Stimulated activated CD4-positive, alpha-beta T cell treated with anti-CD3 and anti-CD28 coated beads, Interleukin-2, amount 100 ng/mL, for 24 hours (primary cell): ENCODE measurements at places on chromosomes 1 and 21.

DNA sequence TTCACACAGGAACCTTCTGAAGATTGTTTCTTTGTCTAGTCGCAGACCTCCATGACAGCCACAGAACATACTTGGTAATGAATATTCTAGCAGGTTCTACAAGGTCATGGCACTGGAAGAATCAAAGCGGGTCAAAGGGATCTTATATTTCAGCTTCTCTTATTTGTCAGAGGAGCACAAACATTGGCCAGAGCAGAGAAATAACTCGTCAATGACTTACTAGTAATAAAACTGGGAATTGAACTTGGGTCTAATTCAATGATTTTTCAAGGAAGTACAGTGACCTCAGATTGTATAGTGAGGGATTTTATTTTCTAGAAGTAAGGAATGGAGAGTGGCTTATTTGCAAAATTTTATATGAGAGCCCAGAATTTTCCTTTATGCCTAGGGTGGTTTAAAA is 290.8 kb upstream of the PLXNA2 start:
- no peak for DNase-seq

GRCh38 chr1:87046951-87047350 is 132.5 kb downstream of the HS2ST1 start:
- no peak for DNase-seq

DNA sequence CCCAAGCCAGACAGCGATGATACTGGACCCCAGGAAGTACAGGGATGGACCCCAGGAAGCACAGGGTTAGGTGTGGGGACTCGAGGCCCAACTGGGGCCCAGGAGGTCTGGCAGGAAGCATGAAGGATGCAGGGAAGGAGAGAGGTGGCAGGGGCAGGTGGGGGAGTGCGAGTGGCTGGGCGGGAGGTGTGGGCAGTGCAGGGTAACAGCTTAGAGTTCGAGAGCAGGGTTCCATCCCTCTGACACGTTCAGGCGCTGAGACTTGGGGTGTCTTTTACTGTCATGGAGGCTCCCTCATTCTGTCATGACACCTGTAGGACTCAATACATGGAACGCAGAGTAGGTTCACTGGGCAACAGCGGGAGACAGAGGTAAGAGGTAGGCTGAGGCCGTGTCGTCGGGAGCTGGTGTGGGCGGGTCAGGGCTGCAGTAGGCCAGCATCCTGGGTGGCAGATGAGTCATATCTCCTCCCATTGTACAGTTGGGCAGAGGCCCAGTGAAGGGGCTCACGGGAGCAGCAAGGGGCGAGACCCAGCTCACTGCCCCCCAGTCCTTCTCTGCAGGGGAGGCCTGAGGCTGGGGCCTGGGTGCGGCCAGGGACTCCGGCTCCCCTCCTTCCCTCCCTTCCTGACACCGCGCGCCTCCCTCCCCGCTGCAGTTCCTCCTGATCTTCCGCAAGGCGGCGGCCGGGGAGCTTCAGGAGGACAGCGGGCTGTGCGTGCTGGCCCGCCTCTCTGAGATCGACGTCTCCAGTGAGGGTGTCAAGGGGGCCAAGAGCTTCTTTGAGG is 11.6 kb upstream of the CTRC start:
- no peak for DNase-seq

DNA sequence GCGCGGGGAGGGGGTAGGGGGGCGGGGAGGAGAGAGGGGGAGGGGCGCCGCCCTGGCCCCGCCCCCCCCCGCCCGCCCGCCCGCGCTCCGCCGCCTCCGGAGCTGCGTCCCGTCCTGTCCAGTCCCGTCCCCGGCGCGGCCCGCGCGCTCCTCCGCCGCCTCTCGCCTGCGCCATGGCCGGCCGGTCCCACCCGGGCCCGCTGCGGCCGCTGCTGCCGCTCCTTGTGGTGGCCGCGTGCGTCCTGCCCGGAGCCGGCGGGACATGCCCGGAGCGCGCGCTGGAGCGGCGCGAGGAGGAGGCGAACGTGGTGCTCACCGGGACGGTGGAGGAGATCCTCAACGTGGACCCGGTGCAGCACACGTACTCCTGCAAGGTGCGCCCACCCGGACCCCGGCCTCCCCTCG is at the start of gene AGRN:
Gene AGRN (plus strand): TSS at position 121 of the 405 bp plus-strand sequence. CDS start 53 bp downstream, at position 174.
- no peak for DNase-seq

DNA sequence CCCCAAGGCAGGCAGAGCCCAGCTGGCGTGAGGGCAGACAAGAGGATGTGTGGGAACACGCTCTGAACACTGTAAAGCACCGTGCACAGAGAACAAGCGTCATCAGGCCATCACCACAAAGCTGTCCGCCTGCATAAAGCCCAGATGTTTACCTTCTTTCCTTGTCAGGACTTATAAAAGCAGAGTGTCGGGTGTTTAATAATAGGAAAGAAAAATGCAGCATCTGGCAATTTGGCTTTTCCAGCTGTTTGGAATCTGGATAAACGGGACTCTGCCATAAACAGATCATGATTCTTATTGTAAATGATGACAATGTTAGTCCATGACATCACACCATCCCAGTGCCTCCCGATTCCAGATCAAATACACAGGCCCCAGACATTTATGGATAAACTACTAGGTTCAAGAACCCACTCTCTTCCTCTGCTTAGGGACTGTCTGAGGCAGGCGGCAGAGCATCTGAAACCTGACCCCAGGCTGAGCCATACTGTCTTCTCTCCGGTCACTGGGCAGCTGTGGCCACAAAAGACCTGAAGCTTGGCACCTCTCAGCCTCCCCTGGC is 4.2 kb downstream of the GLIS1 start:
- no peak for DNase-seq

GRCh38 chr1:113456967-113457366 is 66.7 kb downstream of the MAGI3 start:
- no peak for DNase-seq

DNA sequence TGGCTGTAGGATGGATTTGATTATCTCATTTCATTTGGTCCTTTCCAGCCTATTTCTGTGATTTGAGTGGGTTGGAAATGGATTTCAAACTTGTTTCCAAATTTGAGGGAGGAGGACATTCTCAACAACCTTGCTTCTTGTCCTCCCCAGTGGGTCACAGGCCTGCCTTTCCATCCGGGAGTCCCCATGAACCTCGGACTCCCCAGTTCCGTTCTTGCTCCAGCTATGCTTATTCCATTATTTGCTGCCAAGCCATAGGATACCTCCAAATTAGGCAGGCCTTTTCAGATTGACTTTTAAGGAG is 97.8 kb downstream of the DUSP10 start:
- DNase-seq = no peak

GRCh38 chr1:12052008-12052573 is 11.0 kb upstream of the TNFRSF8 start:
- peak; percentile 51 for DNase-seq

- DNase-seq = no peak
Measured at GRCh38 chr1:18112611-18113010, 5.0 kb downstream of the IGSF21 start.

GRCh38 chr1:17533201-17533600 is 6.3 kb upstream of the ARHGEF10L start:
- DNase-seq = no peak

GRCh38 chr1:246518456-246519205 is 11.6 kb upstream of the SMYD3 start:
- DNase-seq = no peak

- DNase-seq = no peak
Measured at GRCh38 chr1:179155615-179156014, 73.7 kb downstream of the TOR3A start.

DNA sequence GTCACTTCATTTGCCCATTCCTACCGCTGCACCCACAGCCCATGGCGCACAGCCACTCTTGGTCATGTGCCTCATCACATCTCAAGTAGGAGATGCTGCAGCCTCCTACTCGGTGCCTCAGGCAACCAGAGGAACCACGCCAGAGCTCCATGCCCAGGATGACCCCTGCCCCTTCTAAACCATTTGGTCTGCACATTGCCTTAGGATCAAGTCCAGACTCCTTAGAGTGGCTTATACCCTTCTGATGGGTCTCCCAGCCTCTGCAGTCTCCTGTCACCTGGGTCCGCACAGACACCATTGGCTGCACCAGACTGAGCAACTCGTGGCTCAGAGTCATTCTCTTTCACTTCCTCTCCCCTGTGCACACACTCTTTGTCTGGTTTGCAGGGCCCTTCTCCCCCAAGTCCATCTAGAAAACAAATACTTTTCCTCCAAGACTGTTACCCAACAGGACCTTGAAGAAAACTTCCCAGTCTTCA is 2.2 kb upstream of the ADORA3 start:
- no peak for DNase-seq

- no peak for DNase-seq
Measured at GRCh38 chr1:81452693-81453366, 347.9 kb upstream of the ADGRL2 start.

- no peak for DNase-seq
Measured at GRCh38 chr1:109370712-109371340, 26.9 kb downstream of the SORT1 start.

DNA sequence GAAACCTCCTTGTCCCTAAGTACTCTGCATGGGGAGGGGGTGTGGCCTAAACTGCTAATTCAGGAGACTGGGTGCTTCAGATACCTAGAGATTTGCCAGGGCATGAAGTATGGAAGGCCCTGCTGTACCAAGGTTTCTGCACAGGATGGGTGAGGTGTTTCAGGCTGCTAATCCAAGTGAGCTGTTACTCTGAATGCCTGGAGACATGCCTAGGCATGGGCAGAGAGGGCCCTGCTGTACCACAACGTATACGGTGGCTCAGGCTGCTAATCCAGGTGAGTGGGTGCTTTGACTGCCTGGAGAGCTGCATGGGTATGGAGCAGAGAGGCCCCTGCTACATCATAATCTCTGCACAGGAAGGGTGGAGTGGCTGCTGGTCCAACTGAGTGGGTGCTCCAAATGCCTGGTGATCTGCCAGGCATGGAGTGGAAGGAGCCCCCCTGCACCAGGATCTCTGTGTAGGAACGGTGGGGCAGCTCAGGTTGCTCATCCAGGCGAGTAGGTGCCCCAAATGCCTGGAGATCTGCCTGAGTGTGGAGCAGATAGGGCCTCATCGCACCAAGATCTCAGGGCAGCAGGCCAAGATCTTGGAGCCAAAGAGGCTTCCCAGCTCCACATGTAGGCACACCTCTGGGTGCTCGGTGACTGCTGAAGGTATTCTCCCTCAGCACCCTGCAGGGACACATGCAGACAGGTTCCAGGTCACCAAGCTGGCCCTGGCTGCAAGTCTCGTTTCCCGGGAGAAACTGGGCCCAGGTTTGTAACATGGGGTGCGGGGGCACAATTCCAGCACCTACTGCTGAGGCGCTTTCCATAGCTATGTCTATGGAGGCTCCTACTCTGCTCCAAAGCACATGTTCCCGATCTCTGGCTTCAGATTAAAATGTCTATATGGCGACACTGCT is 252.5 kb upstream of the PLXNA2 start:
- DNase-seq = no peak

DNA sequence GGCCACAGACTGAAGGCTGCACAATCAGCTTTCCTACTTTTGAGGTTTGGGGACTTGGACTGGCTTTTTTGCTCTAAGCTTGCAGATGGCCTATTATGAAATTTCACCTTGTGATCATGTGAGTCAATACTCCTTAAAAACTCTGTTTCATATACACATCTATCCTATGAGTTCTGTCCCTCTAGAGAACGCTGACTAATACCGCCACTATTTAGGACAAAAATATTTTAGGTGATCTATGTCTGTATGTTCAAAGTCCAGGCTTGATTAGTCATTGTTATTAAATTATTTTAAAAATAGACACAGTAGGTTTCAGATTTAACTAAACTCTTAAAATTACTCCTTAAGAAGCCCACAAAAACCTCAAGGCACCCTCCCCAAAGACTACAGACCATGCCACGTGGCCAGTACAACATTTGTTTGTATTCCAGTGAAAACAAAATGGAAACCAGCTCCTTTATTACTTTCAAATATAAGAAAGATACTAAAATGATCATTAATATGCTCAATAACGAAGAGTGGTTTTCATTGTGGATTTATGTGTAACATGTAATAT is 63.1 kb downstream of the TMPRSS15 start:
- no peak for DNase-seq

GRCh38 chr1:239011382-239011781 is 375.0 kb upstream of the CHRM3 start:
- DNase-seq = no peak

GRCh38 chr1:60572378-60572777 is 498.8 kb upstream of the C1orf87 start:
- no peak for DNase-seq

DNA sequence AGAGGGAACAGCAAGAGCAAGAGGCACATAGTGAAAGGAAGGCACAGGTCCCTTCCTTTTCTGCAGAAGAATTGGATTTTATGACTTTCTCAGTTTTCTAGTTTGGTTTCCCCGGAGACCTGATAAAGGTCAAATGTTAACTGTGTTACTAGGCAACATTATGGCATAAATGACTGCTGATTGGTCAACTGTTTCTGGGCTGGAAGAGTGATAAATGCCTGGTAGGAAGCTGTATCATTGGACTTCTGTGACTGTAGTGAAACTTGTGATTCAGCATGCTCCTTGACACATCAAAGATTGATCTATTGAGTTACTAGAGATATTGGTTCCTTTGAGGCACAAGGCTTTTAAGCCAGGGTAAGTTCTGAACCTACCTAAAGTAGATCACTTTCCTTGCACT is 55.7 kb downstream of the LRRC8C start:
- DNase-seq = no peak

DNA sequence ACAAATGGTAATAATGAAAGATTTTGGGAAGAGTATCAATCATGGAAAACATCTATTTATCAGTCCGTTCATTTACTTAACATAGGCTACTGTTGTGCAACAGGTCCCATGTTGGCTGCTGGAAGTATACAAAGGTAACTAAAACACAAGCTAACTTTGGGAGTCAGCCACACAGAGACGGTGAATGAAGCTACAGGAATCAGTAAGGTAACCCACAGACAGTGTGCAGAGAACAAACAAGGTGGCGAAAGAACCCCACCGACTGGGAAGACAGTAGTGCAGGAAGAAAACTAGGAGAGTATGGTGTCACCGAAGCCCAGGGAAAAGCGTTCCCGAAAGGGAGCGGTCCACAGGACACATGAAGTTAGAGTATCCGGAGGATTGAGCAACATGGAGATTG is 342.3 kb downstream of the SMYD3 start:
- no peak for DNase-seq

DNA sequence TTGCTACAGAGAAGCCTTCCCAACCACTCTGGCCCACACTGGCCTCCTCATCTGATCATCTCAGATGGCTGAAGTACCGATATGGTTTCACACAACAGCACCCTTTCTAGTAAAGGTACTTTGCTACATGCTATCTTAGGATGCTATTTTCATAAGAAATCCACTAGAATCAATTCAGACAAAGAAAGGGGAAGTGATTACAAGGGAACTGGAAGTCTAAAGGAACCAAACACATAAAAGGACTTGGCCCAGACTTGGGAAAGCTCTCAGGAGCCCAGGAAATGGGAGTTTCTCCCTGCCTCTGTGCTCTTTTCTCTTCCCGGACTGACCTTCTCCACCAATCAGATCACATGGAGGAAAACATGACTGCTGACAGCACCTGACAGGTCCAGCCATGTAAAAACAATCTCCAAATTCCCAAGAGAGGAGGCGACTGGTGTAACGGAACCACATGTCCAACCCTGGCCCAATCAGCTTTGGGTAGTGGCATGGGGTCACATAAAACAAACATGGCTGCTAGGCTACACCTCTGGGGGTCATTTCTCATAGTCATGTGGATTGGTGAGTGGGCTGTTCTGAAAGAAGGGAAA is 12.7 kb upstream of the FOXE3 start:
- no peak for DNase-seq
